Effector memory CD4-positive, alpha-beta T cell (primary cell): ENCODE measurements at places on chromosomes 12 and 14.

DNA sequence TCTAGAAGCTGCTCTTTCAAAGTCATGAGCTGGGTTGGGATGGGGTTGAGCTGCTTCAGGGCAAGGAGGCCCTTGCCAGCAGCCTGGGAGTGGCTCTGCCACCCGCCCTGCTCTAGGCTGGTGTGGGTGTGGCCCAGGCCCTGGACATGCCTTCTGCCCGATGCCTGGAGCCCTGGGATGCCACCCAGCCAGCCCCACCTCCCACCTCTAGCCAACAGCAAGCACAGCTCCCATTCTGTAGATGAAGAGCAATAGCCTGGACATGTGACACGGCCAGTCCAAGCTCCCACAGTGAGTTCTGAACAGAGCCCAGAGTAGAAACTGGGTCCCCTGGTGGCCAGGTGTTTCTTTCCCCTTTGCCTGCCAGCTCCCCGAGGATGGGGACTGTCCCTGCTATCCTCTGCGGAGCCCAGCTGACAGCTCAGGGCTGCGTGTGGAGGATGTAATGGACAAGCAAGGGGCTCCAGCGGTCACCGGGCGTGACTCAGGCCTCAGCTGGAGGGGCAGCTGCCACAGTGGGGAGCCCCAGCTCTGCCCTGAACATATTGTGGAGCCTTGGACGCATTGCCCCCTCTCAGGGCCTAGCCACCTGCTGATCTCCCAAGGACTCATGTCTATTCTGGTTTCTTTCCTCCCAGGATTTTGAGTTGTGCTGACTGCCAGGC lies 165.2 kb downstream of the TSPAN9 start:
- no peak for DNase-seq

DNA sequence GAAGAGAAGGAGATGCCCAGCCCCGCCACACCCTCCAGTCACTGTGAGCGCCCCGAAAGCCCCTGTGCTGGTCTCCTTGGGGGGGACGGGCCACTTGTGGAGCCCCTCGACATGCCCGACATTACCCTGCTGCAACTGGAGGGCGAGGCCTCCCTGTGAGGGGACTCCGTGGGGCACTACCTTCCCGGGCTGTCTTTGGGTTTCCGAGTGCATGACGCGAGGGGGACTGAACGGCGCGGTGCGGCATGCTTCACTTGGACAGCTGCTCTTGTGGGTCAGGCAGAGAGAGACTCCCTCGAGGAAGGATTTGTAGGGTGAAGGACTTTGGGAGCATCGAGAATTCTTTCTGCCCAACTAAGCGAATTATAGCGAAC lies 1.1 kb downstream of the CCDC184 start:
- DNase-seq, result no peak

- no peak for DNase-seq
Observed at GRCh38 chr12:11856971-11857370, 207.5 kb downstream of the ETV6 start.

DNA sequence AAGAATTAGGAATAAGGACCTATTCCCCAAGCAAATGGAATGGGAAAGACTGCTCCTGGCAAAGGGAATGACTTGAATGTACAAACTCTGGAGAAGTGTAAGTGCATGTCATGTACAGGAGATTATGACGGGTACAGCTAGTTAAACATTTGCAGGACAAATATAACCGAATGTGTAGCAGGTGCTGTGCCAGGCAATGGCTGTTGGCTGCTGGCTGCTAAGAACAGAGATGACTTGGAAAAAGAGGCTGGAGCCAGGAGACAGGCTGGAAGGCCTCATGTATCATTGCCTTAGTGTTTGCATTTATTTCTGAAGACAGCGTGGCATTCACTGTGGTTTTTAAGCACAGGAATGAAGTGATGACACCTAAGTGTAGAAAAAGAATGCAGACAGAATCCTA lies 136.8 kb downstream of the TTC8 start:
- no peak for DNase-seq

GRCh38 chr12:42017051-42017450 lies 127.6 kb downstream of the GXYLT1 start:
- DNase-seq, result no peak

DNA sequence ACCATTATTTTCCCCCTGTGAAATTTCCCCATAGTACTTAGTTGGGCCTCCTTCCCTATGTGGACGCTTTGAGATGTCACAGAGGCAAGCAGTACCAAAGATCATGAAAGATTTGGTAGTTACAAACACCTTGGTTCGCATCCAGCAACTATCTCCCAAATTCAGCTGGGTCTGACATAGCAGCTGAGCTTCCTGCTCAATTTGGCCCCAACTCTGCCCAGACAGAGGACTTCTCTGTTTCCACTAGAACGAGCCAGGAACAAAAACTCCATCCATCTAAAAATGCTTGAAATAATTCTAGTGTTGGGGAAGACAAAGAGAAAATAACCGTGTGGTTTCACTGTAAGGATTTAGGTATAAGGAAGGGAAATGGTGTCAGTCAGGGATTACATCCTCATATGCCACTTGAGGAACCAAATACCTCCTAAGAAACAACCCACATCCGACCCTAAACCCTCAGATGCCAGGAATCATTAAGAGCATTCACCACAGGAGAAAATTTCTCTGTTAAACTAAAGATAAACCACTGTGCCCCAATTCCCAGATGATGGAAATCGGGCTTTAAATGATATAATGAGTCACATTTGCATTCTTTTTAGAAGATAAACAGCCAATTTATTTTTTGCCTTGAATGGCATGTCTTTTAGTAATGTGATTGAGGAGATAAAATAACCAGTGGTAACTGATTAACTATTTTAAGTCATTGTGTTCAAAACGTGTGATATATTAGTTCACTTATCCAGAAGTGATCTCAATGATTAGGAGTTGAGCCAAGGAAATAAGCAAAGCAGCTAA lies 103.7 kb upstream of the IFNG-AS1 start:
- no peak for DNase-seq

DNA sequence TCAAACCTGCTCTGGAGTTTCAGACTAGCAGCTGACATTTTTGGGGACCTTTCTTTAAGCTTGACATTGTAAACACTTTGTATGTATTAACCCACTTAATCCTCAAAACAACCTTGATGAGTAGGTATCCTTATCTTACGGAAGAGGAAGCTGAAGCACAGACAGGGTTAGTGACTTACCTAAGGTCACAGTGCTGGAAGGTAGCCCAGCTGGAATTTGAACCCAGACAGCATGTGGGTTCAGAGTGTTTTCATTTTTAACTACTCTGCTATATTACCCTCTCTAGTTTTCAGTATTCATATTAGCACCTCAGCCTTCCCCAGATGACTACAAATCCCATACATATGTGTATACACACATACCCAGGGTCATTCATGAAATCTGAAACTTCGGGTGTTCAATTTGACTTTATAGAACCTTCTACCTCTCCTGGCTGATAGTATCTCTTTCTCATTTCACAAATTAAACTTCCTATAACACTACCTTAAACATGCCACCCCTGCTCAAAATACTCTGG lies 13.9 kb downstream of the LPCAT3 start:
- no peak for DNase-seq

DNA sequence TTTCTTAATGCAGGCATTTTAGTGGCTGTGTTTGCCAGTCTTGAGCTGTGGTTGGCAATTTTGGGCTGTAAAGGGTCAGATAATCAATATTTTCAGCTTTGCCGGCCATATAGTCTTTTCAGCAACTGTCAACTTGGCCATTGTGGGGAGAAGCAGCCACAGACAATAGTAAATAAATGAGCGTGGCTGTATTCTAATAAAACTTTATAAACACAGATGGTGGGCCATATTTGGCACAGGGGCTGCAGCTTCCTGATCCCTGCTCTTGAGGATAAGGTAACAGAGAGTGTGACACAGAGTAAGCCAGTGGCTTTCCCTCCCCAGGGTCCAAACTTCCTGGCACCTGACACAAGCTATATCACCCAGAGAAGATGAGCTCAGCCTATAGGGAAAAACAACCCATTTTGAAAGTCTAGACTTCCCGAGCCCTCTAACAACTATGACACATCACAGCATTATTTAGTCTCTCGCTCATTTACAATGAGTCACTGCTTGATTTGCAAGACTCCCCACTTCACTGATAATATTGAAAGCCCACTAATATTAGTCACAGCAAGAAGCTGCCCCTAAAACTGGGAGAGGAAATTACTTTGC lies 163.1 kb upstream of the TMPO start:
- no peak for DNase-seq

DNA sequence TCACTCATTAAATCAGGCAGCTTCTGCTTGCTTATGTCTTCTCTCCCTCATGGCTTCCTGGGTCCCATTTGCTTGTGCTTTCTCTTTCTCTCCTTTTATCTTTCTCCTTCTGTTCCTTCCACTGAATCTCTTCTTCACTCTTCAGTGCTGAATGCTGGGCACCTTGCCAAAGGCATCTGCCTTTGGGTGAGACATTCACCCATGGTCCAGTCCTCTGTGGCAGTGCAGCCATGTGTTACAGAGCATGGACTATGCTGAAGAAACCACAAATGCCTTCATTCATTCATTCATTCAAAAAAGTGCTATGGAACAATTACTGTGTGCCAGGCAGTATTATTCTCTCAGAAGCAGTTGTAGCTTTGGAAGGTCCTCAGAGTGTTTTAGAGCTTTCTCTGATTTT lies 344.4 kb upstream of the STXBP6 start:
- no peak for DNase-seq

GRCh38 chr12:88876857-88877256 lies 296.6 kb upstream of the KITLG start:
- DNase-seq, result no peak

GRCh38 chr14:103450416-103450815 lies 65.2 kb downstream of the MARK3 start:
- no peak for DNase-seq

DNA sequence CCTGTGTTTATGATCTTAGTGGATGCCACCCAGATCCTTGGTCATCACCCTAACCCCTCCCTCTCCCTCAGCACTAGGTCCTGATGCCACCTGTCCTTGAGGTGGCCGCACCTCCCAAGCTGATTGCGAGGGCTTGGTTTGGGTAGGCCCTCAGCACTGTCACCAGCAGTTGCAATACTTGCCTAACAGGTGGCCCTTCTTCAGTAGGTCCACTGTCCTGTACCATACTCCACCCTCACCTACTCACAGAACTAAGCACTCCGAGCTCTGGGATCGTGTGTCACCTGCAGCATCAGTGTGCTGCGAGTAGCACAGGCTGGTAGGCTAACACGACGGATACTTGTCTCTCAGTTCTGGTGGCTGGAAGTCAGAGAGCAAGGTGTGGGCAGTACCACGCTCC lies 14.0 kb upstream of the SERPINA12 start:
- DNase-seq, result no peak

DNA sequence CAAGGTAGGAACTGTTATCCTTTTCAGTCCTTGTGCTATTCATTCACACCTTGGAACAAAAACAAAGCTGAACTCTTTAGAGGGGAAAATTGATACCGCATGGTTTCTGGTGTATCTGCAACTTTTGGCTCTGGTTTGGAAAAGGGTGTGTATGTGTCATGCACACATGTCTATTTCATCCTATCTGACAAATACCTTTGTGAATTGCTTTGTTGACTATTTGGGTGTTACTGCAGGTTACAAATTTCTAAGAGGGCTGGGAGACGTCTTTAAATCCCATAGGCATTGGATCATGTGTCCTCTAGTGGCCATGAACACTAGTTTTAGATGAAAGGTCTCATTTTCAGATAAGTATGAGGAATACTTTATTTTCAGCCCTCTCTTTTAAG lies 59.9 kb upstream of the IFNG-AS1 start:
- DNase-seq, result no peak

- no peak for DNase-seq
Observed at GRCh38 chr12:125314051-125314755, 249.0 kb downstream of the AACS start.

DNA sequence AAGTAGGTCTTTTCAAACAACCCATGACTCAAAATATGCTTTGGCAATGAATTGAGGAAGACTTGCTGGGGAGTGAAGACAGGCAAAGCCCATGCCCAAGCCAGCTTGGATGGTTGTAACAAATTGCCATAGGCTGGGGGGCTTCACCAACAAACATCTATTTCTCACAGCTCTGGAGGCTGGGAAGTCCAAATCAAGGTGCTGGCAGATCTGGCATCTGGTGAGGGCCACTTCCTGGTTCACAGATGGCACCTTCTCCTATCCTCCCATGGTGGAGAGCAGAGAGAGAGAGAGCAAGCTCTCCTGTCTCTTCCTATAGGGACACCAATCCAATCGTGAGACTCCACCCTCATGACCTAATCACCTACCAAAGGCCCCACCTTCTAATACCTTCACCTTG lies 11.3 kb downstream of the DNAH10 start:
- no peak for DNase-seq

DNA sequence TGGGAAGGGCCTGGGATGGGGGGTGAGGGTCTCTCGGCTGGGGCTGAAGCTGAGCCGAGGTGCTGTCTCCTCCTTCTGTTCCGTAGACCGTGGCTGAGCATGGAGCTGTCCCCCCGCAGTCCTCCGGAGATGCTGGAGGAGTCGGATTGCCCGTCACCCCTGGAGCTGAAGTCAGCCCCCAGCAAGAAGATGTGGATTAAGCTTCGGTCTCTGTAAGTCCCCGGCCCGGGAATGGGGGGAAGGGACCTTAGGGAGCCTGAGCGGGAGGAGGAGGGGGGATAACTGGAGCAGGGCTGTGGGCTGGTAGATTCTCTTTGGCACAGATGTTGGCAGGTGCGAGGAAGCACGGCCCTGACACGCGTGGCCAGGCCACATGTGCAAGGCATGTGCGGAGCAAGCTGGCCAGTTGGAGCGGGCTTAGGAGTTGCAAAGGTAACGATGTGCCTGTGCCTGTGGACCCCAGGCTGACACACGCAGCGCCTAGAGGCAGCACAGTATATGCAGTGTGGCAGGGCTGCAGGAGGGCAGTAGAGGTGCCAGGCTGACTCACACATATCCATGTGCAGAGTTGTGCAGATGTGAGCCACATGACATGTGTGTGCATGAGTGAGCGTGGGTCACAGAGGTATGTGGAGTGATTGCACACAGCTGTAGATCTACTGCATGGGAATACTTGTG lies 512 bp downstream of the PDE1B start:
- DNase-seq, result no peak
